ENCODE measurements at places on chromosomes 1 and 21.

DNA sequence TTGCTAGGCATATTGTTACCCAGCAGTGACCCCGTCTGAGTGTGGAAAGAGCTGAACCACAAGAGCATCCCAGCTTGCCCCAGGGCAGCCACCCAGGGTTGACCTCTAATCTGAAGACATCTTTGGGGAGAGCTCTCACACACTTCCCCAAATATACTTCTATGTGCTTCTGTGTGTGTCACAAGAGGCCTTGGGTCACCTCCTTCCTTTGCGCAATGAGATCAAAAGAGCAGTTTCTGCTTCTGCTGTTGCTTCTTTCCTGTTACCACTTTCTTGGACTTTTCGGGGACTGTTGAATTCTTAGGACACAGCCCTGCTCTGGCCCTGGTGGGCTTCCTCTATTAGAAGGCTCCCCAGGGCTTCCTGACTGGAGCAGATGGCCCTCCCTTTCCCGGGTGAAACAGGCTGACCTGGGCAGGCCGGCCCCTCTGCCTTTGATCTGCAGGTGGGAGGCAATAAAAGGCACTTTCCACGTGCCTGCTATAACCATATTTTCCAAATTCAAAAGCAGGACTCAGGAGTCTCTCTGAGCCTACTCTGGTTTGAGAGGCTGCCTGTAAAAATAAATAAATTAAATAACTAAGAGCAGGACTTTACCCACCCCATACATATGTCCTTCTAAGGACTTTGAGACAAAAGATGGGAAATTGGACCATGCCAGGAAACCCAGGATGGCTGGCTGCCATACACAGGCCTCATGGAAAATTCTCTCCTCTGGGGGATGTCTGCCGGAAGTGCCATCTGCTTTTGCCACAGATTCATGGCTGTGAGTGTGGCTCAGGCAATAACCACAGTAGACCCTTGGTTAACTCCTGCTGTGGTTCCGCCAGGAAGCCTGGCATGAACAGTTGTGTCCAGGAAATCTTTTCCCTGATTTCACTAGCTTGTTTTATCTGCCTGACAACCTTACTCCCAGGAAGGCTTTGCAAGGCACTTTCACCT is 28.3 kb upstream of the RCSD1 start:
- DNase-seq, result peak; percentile 72

DNA sequence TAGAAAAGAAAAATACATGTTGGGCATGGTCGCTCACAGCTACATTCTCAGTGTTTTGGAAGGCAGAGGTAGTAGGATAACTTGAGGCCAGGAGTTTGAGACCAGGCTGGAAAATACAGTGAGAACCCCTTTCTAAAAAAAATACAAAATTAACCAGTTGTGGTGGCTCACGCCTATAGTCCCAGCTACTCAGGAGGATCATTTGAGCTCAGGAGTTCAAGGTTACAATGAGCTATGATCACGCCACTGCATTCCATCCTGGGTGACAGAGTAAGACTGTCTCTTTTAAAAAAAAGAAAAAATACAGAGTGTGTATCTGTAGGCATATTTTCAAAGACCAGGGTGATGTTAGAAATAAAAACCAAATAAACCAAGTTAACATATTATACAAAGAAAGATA is 57.8 kb downstream of the HFM1 start:
- no peak for DNase-seq

DNA sequence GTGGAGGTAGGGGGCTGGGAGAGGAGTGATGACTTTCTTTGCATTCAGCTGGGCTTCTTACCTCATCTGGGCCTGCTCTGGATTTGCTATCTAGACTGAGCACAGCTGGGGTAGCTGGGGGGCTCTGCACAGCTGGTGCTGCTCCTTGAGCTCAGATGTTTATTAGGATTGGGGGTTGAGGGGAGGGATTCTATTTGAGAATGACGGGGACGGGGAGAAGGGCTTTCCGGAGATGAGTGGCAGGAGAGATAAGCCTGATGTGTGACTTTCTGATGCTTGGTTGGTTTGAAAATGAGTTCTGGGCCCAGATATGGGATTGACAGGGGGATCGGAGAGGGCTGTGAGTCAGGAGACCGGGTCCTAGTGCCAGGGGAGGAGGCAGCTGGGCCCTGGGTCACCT is 146.1 kb upstream of the CSF3R start:
- DNase-seq, result no peak

GRCh38 chr1:11790880-11791715 is 14.7 kb downstream of the MTHFR start:
- peak; percentile 97 for DNase-seq

DNA sequence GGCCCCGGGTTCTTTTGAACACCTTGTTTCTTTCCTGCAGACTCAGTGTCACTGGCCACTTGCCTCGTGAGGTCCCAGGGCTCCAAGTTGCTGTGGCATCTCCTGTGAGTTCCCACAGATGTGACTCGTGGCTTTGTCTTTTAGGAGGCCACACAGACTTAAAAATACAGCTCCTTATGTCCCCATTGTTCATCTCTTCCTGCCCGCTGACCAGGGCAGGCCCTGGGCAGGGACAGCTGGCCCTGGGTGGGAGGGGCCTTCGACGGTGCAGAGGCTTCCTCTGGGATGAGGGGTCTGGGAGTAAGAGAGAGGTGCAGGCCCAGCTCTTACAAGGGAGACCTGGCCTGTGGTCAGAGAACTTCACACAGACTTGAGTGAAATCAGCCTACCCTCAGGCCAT is 15.6 kb downstream of the LDLRAP1 start:
- DNase-seq, result no peak

GRCh38 chr1:152347116-152347728 is 12.6 kb downstream of the FLG2 start:
- DNase-seq, result no peak

GRCh38 chr1:110774398-110774797 is 98.5 kb upstream of the CD53 start:
- DNase-seq, result no peak

GRCh38 chr1:21742578-21742977 is 40.4 kb downstream of the USP48 start:
- no peak for DNase-seq
